ENCODE measurements at places on chromosomes 7 and 10.

GRCh38 chr7:136470179-136470578 lies 398.3 kb upstream of the CHRM2 start:
- no peak for DNase-seq

GRCh38 chr10:78802431-78802830 lies 266.3 kb upstream of the ZMIZ1 start:
- no peak for DNase-seq

DNA sequence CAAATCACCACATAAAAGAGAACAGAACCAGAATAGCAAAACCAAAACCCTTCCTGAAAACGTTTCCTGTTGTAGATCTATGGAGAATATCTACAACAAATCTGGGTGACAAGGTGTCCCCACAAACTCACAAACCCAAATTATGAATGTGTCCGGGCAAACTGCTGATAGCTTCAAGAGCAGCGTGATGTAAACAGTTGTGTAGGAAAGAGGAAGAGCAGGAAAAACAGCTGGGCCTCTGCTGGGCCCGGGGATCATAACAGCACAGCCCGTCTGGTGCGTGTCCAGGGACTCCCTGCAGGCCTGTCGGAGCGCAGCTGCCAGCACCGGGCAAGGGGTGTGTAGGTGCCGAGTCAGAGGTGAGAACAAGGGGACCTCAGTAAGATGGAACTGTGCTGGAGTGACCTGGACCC lies 53.7 kb downstream of the KCNH2 start:
- no peak for DNase-seq

GRCh38 chr10:24703700-24704099 lies 20.0 kb downstream of the ARHGAP21 start:
- no peak for DNase-seq

GRCh38 chr10:28768227-28768626 lies 90.9 kb downstream of the BAMBI start:
- DNase-seq = no peak

DNA sequence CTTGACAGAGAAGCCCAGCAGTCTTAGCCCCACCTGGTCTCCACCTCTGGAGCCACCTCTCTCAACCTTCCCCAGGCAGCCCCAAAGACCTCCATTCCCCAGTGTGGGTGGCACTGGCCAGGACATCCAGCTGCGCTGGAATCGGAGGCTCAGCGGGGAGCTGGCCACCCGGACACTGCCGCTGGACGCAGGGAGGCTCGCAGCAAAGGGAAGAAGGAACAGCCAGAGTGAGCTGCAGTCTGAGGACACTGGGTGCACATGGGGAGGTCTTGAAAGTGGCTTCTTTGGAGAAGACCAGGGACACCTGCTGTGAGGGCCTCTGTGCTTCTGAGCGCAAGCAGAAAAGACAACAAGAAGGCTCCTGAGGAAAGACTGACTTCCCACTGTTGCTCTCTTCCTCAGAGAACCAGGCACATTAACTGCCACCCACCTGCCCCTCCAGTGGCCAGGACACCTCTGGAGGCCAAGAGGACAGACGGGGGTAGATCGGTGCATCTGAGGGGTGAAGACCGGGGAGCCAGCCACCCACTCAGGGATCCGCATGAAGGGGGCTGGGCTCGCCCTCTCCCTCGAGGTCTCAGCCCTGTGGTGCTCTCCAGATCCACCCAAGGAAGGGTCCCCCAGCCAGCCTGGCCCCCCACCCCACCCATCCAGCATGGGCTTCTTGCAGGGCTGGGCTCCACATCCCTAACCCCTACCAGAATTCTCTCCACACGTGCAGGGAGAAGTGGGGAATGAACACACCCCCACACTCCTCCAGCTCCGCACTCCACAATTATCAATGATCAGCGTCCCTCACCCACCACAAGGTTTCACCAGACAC lies 1.8 kb downstream of the CAMK2B start:
- DNase-seq = no peak

DNA sequence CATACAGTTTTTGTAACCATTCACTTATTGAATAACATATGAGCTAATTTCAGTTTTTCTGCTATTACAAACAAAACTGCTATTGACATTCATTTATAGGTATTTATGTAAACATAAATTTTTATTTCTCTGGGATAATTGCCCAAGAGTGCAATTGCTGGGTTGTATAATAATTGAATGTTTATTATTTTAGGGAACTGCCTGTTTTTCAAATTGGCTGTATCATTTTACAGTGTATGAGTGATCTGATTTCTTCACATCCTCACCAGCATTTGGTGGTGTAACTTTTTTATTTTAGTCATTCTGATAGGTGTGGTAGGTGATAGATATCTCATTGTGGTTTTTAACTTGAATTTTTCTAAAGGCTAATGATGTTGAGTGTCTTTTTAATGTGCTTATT lies 26.4 kb downstream of the KIF11 start:
- DNase-seq = no peak

- no peak for DNase-seq
Observed at GRCh38 chr7:104048055-104048454, 58.6 kb upstream of the RELN start.

GRCh38 chr7:142131439-142132185 lies 20.1 kb downstream of the MGAM2 start:
- no peak for DNase-seq

DNA sequence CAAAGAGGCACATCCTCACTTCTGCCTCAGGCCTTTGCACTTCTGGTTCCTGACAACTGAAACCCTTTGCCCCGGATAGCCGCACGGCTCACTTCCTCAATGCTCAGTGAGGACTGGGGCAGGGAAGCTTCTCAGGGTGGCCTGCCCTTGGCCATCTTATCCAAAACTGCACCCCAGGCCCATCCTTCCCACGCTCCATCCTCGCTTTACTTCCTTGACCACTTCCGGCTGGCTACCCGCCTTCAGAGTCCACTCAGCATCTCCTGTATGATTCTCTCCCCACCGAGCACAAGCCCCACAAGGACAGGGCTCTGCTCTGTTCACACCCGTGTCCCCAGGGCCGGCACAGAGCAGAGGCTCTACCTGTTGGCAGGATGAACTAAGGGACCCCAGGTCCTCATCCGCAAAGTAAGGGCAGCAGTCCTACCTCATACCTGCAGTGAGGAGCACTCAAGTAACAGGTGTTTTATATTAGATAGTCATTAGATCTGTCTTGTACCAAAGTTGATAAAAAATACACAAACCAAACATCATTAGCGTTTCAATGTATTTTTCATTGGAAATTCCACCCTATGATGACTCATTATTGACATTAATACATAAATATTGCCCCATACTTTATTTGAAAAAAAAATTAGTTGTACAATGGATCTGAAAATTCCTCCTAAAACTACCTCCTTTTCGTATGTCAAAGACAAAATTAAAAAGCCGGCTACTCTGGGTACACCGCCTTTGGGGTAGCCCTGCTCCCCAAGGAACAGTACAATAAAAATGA lies 35.0 kb downstream of the GNA12 start:
- DNase-seq = no peak

GRCh38 chr7:129828989-129829736 lies 123.6 kb downstream of the UBE2H start:
- no peak for DNase-seq

DNA sequence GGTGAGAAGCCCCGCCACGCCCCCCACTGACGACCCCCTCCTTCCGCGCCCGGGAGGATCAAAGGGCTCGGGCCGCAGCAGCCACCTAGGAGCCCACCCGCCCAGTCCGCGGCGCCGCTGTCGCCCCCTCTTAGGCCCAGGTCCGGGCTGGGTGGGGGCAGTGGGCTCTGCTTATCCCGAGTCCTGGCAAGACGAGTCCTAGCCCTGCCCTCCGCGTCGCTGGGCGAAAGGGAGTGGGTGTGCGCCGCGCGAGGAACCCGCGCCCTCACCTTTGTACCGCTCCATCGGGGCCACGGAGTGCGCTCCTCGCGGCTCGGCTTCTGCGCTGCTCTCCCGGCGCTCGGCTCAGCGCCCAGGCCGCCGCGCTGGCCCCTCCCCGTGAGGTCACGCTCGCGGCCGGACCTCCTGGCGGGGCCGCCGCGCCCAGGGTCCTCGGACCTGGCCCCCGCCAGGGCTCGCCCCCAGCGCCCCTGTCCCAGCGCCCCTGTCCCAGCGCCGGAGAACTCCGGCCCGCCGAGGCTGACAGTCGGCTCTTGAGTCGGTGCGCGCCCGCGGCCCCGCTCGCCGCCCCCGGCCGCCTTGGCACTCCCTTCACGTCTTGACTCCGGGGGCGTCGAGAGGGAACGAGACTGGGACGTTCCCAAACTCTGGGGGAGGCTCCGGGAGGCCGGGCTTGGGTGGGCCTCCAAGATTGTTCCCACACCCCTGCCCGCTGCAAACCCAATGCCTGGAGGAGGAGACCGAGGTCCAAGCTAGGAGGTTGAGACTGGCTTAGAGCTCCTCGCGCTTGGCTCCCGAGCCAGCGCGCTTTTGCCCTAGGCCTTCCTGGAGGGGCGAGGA lies at the start of gene AFAP1L2:
Gene AFAP1L2 (minus strand): TSS at position 332 of the 840 bp plus-strand sequence. CDS start 47 bp downstream, at position 285.
- DNase-seq = no peak

DNA sequence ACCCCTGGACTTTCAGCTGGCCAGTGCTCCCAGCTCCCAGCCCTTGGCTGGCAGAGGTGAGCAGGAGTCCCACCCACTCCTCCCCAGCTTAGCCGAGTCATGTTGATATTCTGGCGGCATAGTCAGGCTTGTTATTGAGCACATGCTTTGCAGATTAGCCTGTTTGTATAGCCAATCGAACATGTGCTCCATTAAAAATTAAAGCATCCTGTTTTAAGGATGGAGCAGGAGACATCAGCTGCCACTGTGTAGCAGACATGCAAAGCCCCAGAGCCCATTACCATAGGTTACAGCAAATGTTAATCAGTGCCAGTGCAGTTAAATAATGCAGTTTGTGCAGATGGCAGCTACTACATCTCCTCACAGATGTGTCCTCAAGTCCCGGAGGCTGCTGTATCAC lies 574.6 kb upstream of the GALNT17 start:
- DNase-seq = no peak

- no peak for DNase-seq
Observed at GRCh38 chr7:9856668-9857067, 1117.0 kb upstream of the PHF14 start.

DNA sequence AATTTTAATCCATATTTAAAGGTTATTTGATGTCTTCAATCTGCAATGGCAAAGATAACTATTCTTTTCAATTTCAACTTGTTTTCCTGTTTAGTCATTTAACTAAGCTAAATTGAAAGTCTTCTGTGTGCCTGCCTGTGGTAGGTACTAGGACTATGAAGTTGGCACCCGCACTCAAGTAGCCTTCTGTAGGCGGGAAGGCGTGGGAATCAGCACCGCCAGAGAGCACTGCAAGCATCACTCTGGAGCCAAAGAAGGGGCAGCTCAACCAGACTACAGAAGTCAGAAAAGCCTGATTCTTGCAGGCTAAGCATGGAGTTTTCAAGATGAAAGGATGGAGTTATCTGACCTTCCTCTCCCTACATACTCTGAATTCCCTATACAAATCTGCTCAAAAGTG lies 269.0 kb upstream of the PHF14 start:
- no peak for DNase-seq

DNA sequence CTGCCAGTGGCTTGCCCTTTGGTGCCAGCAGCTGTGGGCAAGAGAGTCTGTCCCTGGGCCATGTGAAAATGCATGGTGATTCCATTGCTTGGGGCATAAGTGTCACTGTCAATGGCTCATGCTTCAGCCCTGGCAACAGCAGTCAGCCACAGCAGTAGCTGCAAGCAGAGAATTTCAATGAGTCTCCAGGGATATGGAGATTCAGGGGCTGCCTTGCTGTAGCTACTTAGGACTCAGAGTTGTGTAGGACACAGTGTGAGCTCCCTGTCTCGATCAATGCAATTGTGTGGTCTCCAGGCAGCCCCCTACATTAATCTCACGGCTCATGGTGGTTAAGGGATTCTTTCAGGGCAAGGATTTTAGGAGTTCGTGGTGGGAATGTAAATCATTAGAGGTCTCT lies 126.3 kb upstream of the STARD3NL start:
- no peak for DNase-seq
